ENCODE measurements at places on chromosomes 16 and 17.
A peak's percentile ranks its signal among the peaks of the same experiment; 100 is the strongest.

DNA sequence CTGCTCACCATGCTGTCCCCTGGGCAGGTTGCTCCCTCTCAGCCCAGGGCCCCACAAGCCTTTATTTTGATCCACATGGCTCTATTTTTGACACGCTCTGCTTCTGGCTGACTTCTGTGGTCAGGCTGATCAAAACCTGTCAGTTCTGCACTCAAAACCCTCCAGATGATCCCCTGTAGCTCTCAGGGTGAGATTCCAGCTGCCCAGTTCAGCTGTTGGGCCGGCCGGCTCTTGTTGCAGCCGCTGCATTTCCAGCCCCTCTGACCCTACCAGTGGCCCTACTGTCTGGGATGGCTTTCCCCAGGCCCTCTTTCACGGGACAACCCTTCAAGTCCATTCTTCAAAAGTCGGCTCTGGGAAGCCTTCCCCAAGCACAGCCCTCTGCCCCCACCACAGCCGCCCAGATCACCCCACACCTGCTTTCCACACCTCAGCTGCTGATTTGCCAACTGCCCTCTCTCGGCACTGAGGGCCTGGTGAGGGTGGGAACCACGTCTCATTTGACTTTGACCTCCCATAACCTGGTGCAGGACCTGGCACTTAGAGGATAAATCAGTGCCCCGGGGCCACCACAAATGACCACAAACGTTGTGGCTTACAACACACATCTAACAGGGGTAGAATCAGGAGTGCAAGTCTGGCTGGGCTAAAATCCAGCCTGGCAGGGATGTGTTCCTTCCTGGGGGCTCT is 16.3 kb upstream of the CACNG4 start:
- DNase-seq, result no peak

- DNase-seq, result no peak
Measured at GRCh38 chr17:77127735-77128361, 12.9 kb upstream of the SEC14L1 start.

- no peak for DNase-seq
Measured at GRCh38 chr17:51948128-51948527, 210.4 kb downstream of the CA10 start.

DNA sequence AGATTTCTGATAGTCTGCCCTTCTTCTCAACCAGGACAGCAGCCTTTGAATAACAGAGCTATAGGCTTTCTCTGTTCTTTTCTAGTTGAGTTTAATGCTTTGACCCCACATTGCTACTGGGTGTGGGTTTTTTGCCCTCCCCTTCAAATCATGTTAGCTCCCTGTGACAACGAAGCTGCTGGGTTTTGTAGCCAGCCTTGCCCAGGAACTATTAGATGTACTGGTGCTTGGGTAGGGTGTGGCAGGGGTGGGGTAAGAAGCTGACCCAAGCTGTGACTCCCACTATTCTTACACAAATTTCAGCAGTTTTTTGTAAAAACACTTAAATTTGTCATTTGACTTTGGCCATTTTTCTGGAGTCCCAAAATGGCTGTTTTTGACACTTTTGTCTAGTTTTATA is 69.7 kb downstream of the NLK start:
- no peak for DNase-seq

DNA sequence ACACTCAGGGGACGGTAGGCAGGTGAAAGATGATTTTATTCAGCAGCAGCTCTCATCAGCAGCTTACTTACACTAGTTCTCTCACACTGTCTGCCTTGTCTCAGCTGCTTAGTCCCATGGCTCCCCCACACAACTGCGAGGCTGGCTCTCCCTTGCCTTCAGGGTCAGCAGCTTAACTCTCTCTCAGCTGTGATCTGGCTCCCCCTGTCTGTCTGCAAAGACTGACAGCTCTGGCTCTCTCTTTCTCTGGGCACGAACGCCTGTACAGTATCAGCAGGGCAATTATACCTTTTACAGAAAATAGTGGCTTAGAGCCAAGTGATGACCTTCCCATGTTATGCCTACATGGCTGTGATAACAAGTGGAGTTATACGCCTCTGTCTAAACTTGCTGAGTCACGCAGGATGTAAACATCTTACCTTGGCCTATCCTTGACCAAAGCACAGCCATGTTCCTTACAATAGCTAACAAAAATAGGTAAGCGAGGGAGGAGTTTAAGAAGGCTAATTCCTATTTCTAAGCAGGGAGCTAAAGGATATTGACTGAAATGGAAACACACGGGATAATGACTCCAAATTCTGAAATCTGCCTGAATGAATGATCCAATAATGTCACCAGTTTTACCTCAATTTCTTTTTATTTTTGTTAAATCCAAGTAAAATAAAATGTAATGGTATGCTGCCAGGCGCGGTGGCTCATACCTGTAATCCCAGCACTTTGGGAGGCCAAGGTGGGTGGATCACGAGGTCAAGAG is 1.1 kb upstream of the NDUFAB1 start:
- peak; percentile 49 for DNase-seq

DNA sequence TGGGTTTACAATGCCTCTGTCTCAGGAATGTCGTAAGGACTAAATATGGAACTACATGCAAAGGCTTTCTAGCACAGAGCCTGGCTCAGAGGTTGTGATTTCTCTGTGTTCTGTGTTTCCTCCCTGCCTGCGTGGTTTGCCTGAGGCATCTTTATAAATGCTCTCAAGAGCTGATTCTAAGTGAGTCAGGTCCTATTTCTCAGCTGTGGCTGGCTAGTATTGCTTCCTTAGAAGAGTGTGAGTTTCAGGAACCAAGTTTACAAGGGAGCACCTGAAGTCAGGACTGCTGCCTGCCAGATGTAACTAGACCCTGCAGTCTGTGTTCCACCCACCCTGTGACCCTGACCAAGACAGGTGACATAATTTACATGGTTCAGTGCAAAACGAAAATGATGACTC is 8.0 kb upstream of the CCL1 start:
- no peak for DNase-seq

DNA sequence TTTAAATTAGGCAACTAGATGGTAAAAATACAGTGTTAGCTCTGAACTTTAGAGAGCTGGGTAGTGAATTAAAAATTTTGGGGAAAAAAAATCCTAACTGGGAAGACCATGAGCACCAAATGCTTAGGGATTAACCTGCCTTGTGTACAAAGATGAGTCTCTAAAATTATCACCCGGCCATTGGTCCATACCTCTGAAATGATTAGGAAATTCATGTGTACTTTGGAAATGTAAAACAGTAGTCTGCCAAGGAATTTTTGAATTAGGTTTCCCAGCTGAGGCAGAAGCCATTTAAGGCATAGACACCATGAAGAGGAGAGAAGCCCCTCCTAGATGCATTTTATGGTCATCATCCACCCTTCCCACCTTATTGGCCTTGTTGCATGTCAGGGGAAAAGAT is 670.5 kb upstream of the SALL1 start:
- DNase-seq, result no peak

DNA sequence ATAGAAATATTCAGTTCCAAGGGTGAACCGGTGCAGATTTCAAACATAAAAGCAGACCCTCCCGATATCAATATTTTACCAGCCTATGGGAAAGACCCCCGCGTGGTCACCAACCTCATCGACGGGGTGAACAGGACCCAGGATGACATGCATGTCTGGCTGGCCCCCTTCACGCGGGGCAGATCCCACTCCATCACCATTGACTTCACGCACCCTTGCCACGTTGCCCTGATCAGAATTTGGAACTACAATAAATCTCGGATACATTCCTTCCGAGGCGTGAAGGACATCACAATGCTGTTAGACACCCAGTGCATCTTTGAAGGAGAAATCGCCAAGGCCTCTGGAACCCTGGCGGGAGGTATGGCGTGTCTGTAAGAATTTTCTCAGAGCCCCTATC is 200.0 kb downstream of the KATNIP start:
- no peak for DNase-seq

DNA sequence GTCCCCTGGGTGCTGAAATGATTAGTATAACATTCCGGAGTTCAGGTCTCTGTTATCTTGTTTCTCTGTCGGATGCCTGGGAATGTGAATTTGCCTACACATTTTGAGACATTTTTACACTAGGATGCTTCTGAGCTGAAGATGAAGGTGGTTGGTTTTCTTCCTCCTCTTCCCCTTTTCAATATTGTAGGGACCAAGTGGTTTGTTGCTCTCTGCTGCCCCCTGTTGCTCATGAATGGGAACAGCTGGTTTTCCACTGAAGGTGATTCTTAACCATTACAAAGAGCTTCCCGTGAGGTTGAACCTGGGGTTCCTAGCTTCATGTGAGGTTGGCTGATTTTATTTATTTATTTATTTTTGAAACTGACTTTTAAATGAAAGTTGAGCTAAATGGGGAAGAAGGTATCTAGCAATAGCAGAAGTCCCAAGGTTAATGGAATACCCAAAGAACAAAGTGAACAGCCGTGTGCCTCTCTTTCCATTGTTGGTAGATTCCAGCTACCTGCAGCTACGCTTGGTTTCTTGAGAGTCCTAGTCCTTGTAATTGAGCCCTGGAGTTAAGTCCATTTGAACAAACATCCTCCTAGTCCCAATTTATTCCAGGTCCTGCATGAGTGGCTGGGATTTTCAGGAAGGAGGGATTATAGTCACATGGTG is 983.9 kb upstream of the EEF2KMT start:
- DNase-seq, result peak; percentile 29

GRCh38 chr17:44004761-44005526 is 522 bp downstream of the NAGS start:
- DNase-seq, result no peak

- DNase-seq, result no peak
Measured at GRCh38 chr17:63430223-63430622, 15.9 kb downstream of the CYB561 start.

DNA sequence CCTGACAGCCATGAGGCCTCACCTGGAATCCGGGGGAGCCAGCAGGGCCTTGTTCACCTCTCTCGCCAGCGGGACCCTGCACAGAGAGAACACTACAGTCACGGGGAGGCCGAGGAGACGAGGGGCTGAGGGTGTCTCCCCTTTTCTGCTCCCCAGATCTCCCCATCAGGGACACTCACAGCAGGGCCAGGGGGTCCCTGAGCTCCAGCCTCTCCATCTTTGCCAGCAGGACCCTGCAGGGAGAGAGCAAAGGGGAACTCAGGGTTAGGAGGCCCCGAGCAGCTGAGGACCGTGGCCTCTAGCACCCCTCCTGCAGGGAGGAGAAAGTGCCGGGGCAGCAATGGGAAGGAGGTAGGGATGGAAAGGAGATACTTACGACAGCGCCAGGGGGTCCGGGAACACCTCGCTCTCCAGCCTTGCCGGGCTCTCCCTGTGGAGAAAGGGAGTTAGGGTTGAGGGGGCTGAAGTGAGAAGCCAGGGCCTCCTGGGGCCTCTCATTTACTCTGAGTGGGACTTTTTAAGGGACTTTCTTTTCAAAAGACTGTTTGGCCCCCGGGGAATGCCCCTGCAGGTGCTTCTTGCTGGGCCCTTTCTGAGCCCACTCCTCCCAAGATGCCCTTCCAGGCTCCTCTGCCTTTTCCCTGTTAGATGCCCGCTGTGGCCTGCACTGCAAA is 8.7 kb downstream of the COL1A1 start:
- no peak for DNase-seq

GRCh38 chr17:82287868-82288801 is 14.6 kb upstream of the CSNK1D start:
- no peak for DNase-seq

GRCh38 chr17:61837175-61838051 is 25.9 kb downstream of the BRIP1 start:
- DNase-seq, result peak; percentile 69

DNA sequence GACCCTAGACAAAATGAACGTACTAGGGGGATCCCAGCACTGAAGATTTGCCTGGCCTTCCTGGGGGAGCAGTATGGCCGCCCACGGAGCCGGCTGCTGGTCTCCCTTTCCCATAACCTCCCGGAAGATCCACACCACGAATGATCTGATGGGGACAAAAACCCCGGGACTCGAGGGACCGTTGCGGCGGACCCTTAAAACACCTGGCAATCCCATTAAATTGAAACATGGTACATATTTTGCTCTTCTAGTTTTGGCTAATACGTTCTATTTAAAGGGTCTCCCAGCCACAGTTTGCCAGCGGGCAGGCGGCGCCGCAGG is 45.2 kb upstream of the LCMT1 start:
- DNase-seq, result peak; percentile 21

- no peak for DNase-seq
Measured at GRCh38 chr17:76830987-76831715, 37.1 kb upstream of the MGAT5B start.

GRCh38 chr17:20123209-20123608 is 114.0 kb downstream of the SPECC1 start:
- no peak for DNase-seq

GRCh38 chr16:72788269-72788809 is 259.6 kb downstream of the ZFHX3 start:
- DNase-seq, result no peak

GRCh38 chr16:57473176-57473840 is 10.8 kb downstream of the POLR2C start:
- DNase-seq, result no peak

Measured in D341Med (cell line).